ENCODE measurements at places on chromosomes 7 and 10. TPM values are rescaled to one million over a fixed set of nuclear protein-coding genes. Genes with fewer than 3 reads are reported as not detected.

CCDC3 gene
- not detected for total RNA-seq

PHKG1 gene
- 1.3 TPM for total RNA-seq

CACNA2D1 gene
- 5.8 TPM for total RNA-seq

ZNF365 gene
- total RNA-seq, result 10.1 TPM

LRIT1 gene
- not detected for total RNA-seq

GATA3 gene
- 1.7 TPM for total RNA-seq

CPED1 gene
- total RNA-seq, result not detected

IFT22 gene
- total RNA-seq, result 36.6 TPM

GRCh38 chr7:132125096-132125495, 451.2 kb downstream of the PLXNA4 start:
- no peak for DNase-seq

- DNase-seq, result no peak
Measured at GRCh38 chr7:15389073-15389472, 172.7 kb downstream of the AGMO start.

DNA sequence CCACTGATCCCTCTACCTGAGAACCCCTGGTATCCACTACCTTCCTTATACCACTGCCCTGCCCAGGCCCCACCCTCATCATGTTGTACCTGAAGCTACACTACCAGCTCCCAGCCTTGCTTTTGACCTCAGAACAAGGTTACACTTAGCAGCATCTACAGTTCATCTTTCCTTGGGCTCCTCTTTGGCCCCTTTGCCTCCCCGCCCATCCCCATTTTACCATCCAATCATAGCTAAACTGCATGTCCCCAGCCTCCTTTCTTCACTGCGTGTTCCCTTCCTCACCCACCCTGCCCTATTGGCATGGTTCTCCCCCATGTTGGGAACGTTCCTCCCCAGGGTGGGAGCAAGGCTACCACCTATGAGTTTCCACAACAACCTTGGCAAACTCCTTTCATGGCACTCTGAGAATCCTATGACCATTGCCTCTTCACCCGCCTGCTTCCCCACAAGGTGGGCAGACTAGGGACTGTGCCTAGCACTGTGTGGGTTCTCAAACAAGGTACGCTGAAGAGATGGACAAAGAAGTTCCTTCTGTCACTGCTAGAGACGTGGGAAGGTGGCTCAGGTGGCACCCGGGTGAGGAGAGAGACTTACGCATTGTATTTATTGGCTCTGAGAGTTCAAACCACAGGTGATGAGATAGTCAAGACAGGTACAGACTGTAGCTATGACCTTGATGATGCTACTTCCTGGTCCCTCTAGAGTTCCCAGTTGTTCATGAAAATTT, 66.9 kb upstream of the ADAM12 start:
- no peak for DNase-seq

DNA sequence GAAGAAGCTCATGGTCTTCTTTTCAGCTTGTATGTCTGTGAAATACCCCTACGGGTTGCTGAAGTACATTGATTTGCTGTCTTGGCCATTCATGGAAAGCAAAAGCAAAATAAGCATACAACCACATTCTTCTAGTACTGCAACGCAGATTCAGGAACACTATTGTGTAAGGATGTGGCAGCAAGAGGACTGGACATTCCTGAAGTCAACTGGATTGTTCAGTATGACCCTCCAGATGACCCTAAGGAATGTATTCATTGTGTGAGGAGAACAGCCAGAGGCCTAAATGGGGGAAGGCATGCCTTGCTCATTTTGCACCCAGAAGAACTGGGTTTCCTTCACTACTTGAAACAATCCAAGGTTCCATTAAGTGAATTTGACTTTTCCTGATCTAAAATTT, 133.4 kb upstream of the ANKRD1 start:
- DNase-seq, result no peak

- DNase-seq, result no peak
Measured at GRCh38 chr7:67593794-67594193, 597.2 kb downstream of the TYW1 start.

- no peak for DNase-seq
Measured at GRCh38 chr7:55624813-55625212, 52.5 kb upstream of the VOPP1 start.

DNA sequence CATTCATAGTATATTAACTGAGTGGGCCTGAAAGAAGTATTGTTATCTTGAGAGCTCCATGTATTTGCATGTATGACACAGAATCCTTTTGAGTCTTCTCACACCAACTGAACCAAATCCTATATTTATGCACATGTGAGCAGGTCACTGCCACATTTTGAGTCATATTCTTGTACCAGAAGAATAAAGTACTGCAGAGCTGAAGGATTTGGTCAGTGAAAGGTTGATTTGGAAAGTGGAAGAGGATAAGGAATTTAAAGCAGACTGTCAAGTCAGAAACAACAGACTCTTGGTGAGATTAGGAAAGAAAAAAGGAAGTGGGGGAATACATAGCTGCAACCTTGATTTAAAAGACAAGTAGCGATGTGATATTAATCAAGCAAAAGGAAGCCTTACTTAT, 121.8 kb downstream of the ARID5B start:
- no peak for DNase-seq

DNA sequence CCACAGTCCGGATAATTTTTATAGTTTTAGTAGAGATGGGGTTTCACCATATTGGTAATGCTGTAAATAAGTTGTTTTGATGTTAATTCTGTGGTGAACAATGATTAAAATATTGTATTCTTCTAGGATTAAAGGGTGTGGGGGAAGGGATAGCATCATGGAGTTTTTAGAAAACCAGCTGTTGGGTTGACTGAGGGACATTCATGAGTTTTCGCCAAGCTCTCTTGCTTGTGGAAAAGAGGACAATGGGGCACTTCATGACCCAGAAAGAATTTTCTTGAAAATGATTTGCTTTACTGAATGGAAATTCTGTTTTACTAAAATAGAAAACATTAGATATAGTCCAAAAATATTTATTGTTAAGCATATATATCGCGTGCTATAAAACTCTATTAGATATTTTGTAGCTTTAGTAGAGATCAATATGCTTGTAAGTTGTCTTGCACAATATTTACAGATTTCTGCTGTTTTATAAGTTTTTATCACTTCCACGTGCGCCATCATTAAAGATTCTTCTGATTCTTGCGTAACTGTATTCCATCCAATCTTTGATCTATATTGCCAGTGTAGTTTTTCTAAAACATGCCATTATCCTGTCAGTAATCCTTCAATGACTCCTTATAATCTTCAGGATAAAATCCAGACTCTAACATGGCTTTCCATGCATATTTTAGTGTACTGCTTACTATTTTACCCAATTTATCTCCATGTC, 41.8 kb downstream of the LCOR start:
- DNase-seq, result no peak

- peak; percentile 19 for DNase-seq
Measured at GRCh38 chr7:129471402-129471827, 30.9 kb upstream of the SMKR1 start.

DNA sequence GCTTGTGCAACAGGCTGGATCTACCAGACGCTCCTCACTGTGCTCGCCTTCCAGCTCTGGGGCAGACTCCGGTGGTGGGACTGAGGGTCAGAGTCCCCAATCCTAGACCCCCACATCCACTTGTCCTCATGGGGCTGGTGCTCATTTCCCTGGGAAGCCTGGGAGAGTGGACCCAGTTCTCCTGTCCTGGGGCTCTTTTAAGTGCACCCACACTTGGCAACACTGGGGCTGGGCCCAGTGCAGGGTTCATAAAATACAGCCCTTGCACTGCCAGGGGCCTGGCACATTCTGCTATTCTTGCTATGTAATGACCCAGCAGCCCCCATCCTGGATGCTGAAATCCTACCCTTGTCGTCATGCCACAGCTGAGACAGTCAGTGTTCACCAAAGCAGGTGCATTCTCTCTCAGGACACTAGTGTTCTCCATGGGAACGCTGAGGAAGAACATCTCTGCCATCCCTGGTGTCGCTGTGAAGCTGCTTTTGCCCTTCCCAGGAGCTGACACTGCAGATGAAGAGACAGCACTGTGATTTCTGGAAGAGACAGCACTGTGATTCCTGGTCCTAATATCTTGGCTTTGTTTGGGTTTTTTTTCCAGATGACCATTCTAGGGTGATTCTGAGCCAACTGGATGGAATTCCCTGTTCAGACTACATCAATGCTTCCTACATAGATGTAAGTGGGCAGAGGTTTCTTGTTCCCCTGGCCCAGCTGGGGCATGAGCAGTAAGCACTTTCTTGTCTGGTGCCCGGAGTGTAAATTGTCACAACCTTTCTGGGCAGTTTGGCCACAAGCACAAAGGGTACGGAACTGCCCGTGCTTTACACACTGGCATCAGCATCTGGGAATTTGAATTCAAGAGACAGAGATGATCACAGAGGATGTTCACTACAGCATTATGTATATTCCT, 65.6 kb downstream of the MKI67 start:
- no peak for DNase-seq

DNA sequence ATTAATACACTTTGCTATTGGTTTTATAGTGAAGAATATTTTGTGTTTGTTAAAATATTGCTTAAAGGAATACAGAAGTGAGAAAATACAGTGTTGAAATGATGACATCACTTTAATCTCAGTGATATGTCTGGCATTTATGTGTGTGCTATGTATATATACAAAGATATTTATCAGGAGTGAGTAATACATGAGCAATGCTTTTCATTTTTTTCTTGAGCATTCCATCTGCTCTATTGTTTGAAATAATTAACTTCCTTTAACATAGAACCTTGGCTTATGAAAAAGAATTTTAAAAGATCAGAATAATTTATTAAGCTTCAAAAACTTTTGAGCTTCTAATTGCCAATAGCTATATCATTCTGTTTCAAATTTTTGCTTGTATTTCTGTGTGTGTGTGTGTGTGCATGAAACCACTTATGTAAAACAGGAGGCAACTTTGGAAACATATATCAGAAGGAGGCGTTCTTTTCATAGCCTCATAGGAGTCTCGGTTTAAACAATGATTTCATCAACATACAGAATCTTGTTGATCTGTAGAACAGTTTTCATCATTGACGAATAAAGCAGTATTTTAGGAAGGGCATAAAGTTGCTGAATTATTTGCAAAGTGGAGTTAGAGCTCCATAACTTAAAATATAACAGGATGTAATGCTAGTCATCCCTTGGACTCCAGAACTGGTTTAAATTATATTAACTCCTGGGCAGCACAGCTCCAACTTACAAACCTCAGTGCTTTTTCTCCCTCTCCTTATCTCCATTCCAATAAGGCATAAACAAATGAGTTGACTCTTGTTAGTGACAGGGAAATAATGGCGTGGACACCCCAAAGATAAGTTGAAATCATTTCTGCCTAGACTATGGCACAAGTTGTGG, 228.4 kb upstream of the DGKB start:
- DNase-seq, result no peak

GRCh38 chr7:100476101-100476780, 2.8 kb downstream of the TSC22D4 start:
- DNase-seq, result no peak

DNA sequence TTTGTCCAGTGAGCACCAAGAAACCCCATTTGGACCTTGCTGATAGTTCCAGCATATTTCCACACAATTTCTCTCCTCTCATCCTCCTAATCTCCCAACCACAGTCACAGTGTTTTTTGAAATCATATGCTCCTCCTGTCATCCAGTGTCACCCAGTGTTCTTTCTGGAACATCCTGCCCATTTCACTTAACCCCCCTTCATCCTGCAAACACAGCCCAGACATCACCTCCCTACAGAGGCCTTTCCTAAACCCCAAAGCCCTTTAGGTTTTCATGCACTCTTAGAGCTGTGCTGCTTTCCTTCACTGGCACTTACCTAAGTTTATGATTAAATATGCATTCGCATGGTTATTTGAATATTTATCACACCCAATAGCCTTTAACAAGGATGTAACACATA, 1158.0 kb upstream of the C7orf33 start:
- no peak for DNase-seq

- DNase-seq, result no peak
Measured at GRCh38 chr7:139583826-139584553, 60.5 kb downstream of the CLEC2L start.

Measured in Caki2 (cell line).